ENCODE measurements at places on chromosomes 16 and 17. TPM values are rescaled to one million over a fixed set of nuclear protein-coding genes. Genes with fewer than 3 reads are reported as not detected.

SDF2 gene
- total RNA-seq = 53.1 TPM

PDIA2 gene
- total RNA-seq = 0.81 TPM

PTGES3L gene
- 1.5 TPM for total RNA-seq

SHISA6 gene
- not detected for total RNA-seq

KIAA0753 gene
- 27.5 TPM for total RNA-seq

MAF gene
- 41.8 TPM for total RNA-seq

DHRS7C gene
- total RNA-seq = not detected

NEURL4 gene
- 45.3 TPM for total RNA-seq

TPPP3 gene
- 12.6 TPM for total RNA-seq

PRR15L gene
- total RNA-seq = 1.4 TPM

ADAD2 gene
- not detected for total RNA-seq

PLCD3 gene
- 116 TPM for total RNA-seq

CCL3 gene
- 42.9 TPM for total RNA-seq

SLC5A10 gene
- not detected for total RNA-seq

CMTM3 gene
- total RNA-seq = 16.6 TPM

STX1B gene
- 0.68 TPM for total RNA-seq

TANC2 gene
- 19.6 TPM for total RNA-seq

ODAD4 gene
- 1.1 TPM for total RNA-seq

NACA2 gene
- not detected for total RNA-seq

SLX1B gene
- 15.0 TPM for total RNA-seq

UNC13D gene
- total RNA-seq = 36.0 TPM

LRRC36 gene
- not detected for total RNA-seq

RAPGEFL1 gene
- 7.3 TPM for total RNA-seq

FBXL16 gene
- total RNA-seq = not detected

KCTD19 gene
- total RNA-seq = not detected

OR1A1 gene
- total RNA-seq = not detected

KRTAP17-1 gene
- not detected for total RNA-seq

GALR2 gene
- total RNA-seq = not detected

CD300H gene
- total RNA-seq = not detected

ENPP7 gene
- not detected for total RNA-seq

CCDC154 gene
- 0.81 TPM for total RNA-seq

ZSCAN10 gene
- total RNA-seq = not detected

AOC2 gene
- total RNA-seq = 0.68 TPM

TCAP gene
- 16.9 TPM for total RNA-seq

P2RX1 gene
- total RNA-seq = 7.3 TPM

UTS2R gene
- total RNA-seq = 0.27 TPM

RNF43 gene
- under 0.01 TPM for total RNA-seq

KRT33B gene
- not detected for total RNA-seq

RBFOX1 gene
- not detected for total RNA-seq

TEKT1 gene
- not detected for total RNA-seq

DHRS13 gene
- 3.7 TPM for total RNA-seq

LITAFD gene
- total RNA-seq = not detected

CES1 gene
- 24.8 TPM for total RNA-seq

ATP2A1 gene
- 0.42 TPM for total RNA-seq

NECAB2 gene
- not detected for total RNA-seq

SP2 gene
- total RNA-seq = 6.4 TPM

ZNF205 gene
- total RNA-seq = 19.4 TPM

KRT31 gene
- total RNA-seq = not detected

QRICH2 gene
- 6.1 TPM for total RNA-seq

GAST gene
- not detected for total RNA-seq

HSPB9 gene
- total RNA-seq = not detected

C17orf100 gene
- total RNA-seq = not detected

SREBF1 gene
- total RNA-seq = 56.2 TPM

TNFRSF13B gene
- not detected for total RNA-seq

FXR2 gene
- total RNA-seq = 42.8 TPM
